ENCODE measurements at places on chromosomes 5 and 9.

- no peak for DNase-seq
These were observed 483.3 kb downstream of the DMAC1 start for GRCh38 chr9:7316166-7316795.

GRCh38 chr9:98342098-98342819 is 86.8 kb upstream of the TBC1D2 start:
- no peak for DNase-seq

DNA sequence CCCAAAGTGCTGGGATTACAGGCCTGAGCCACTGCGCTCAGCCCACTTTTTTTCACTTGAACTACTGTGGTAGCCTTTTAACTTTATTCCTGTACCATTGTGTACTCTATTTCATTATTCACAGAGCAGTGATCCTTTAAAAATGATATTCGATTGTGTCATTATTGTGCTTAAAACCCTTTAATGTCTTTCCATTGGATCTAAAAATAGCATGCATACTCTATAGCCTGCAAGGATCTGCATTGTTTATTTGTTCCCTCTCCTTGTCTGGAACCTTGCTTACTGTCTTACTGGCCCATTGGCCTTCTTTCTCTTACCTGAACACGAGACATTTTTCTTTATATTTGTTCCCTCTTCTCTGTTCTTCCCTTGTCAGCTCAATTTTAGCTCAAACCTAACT is 15.7 kb downstream of the GPBP1 start:
- no peak for DNase-seq

GRCh38 chr9:37246826-37247225 is 126.5 kb downstream of the ZCCHC7 start:
- no peak for DNase-seq

DNA sequence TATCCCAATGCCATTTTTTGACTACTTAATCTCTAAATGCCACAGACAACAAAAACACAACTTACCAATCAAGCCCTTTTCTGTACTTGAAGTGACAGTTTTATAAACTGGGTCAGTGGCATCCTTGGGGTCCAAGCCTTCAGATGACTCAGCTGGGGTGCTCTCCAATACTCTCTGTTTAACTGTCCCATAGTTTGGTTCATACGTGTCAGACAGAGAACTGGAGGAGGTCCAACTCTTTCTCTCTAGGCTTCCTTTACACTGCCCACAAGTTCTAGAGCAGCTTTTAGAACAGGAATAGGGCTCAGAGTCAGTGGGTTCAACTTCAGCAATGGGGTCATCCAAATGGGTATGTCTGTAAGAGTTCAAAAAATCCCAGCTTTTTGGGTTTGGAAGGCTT is 166.9 kb downstream of the CDC42SE2 start:
- no peak for DNase-seq

GRCh38 chr5:54296386-54296785 is 14.0 kb downstream of the ARL15 start:
- DNase-seq: no peak

DNA sequence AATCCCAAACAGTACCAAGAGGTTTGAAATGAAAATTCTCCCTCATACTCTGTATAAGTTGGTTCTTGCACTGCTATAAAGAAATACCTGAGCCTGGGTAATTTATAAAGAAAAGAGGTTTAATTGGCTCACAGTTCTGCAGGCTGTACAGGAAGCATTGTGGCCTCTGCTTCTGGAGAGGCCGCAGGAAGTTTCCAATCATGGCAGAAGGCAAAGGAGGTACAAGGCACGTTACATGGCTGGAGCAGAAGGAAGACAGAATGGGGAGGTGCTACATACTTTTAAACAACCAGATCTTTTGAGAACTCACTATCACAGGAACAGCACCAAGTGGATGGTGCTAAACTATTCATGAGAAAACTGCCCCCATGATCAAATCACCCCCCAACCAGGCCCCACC is 25.6 kb upstream of the ERBIN start:
- no peak for DNase-seq

GRCh38 chr5:10031817-10032216 is 217.9 kb downstream of the ATPSCKMT start:
- no peak for DNase-seq

- peak; percentile 82 for DNase-seq
These were observed 2.8 kb downstream of the PDLIM7 start for GRCh38 chr5:177494346-177495195.

GRCh38 chr5:10262995-10263394 is 12.9 kb downstream of the CCT5 start:
- DNase-seq: no peak

DNA sequence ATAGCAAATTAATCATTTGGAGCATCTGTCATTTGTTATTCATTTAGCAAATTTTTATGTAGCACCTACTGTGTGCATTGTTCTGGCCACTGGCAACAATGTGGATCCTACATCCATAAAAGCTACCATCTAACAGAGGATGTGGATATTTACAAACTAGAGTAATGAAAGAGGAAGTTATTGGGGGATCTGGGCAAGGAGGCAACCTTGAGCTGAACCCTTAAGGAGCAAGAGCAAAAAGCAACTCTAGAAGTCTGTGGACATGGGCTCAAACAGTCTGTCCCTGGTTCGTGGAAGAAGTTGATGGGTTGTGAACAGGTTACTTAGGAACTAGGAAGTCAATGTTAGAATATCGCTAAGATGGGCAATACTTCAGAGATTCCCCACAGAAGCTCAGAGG is 259.9 kb downstream of the SYK start:
- no peak for DNase-seq

DNA sequence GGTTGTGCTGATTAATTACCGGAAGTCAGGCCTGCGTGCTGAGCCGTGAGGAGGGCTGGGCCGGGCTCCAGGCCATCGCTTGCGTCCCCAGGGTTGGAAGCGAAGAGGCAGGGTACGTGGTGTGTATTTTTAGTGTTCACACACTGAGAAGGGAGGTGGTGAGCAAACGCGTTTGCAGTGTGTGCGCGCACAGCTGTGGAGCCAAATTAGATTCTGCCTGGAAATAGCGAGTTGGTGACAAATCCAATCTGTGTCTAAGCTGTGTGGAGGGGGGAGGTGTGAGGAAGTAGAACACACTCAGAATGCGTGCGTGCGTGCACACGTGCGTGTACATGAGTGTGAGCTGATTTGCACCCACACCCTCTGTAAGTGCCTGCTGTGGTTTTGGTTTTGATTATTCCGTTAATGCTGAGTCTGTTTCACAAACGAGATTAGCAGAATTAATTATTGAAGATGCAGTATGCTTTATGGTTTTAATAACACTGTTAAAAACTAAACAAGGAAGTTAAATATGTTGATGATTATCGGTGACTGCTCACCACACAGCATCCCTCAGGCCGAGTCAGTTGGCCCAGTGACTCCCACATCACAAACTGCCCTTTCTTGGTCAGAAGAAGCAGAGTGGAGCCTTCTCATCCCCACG is 111.8 kb upstream of the FCN2 start:
- DNase-seq: no peak

GRCh38 chr5:142941245-142941644 is 171.1 kb downstream of the ARHGAP26 start:
- DNase-seq: no peak
